ENCODE measurements at places on chromosomes 7 and 10.

DNA sequence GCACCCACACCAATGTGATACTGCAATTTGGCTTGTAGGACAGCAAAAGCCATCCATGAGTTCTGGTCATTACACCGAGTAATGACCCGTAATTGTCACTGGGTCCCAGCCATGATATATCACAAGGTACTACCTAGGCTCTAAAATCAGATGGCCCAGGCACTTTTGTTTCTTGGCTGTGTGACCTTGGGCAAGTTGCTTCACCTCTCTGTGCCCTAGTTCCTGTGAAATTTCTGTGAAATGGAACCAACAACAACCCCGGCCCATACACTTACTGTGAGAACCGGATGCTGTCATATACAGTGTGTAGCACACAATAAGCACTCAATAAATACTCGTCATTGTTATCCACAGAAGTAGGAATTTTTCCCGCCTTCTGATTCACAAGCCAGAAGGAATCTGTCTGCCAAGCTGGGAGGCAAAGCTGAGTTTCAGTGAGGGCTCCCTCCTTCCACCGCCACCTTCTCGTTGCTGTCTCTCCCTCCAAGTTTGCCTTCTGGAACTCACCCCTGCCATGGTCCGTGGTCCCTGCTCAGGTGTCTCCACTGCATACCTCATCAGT, 6.4 kb upstream of the CYTH3 start:
- no peak for DNase-seq

DNA sequence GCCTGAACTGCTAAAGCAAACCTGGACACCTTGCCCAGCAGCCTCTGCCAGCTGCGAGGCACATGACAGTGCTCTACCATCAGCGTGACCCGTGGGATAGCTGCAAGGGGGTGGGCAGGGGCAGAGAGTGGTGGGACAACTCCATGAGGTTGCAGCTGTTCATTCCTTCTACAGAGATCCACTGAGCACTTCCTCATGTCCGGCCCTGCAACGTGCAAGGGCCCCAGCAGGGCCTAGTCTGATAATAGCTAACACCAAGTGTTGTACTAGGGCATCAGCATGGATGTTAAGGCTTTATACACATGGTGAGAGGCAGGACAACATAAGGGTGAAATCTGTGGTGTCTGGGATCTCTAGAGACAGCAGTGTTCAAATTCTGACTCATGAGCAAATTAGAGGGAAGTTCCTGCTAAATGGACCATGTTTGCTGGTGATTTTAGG, 14.3 kb downstream of the NOD1 start:
- DNase-seq, result no peak

GRCh38 chr7:136278057-136278456, 300.9 kb upstream of the MTPN start:
- DNase-seq, result no peak

DNA sequence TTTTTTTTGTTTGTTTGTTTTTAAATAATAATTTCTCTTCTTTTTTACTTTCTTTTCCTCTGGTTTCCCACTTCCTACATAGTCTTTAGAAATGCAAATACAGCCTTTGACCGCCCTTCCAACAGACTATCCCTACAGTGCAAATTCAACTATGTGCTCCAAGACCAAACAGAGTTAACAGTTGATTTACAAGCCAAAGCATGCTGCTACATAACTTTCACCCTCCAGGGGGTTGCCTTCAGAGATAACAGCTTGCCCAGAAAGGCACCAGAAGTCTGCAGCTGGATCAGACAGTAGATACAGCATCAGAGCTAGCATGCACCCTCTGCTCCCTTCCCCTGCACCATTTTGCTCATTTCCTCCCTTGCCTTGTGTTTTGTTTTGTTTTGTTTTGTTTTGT, 539.0 kb downstream of the ZWINT start:
- no peak for DNase-seq

- no peak for DNase-seq
Measured at GRCh38 chr7:155820246-155820645, 8.0 kb upstream of the SHH start.
